CD4-positive, alpha-beta T cell treated with Interleukin-6 at 100 ng/mL for 8 hours (primary cell): ENCODE measurements at places on chromosomes 2 and 18.

GRCh38 chr2:112253261-112253815 lies 1.5 kb downstream of the ZC3H8 start:
- no peak for DNase-seq

DNA sequence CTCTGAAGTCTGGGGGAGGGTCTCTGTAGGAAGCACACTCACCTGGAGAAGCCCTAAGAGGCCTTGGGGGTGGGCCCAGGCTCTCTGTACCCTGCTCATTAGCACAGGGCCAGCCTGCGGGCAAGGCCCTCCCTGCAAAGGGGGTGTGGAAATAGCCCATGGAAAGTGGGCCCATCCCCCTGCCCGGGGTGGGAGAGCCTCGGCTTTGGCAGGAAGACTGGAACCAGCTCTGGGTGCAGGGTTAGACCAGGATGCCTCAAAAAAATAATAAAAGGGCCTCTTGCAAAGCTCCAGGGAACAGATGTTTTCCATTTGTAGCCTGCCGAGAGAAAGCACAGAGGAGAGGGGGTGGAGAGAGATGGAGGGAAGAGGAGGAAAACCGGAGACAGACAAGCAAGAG lies 98.7 kb downstream of the STPG4 start:
- DNase-seq, result no peak

DNA sequence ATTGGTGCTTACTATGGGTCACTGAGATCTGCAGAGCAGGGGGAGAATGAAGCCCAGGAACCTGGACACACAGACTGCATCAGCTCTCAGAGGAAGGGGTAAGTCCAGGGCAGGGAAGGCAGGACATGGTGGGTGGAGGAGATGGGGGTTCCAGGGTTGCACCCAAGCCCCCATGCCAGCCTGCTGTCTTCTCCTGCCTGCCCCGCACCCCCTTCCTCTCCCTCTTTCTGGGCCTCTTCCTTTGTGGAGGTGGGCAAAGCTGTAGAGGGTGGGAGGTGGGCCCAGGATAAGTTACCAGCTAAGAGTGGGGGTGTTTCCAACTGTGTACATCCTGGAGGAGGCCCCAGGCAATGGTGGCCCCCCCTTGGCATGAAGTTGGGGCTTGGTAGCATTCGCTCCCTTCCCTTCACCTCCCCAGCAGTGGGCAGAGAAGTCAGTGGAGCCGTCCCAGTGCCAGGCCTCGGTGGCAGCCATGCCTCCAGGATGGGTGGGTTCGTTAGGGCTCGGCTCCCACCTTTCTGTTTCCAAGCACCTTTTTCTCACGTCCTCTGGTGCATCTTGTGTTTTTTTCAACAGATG lies 132.2 kb downstream of the CLIP4 start:
- DNase-seq, result no peak

DNA sequence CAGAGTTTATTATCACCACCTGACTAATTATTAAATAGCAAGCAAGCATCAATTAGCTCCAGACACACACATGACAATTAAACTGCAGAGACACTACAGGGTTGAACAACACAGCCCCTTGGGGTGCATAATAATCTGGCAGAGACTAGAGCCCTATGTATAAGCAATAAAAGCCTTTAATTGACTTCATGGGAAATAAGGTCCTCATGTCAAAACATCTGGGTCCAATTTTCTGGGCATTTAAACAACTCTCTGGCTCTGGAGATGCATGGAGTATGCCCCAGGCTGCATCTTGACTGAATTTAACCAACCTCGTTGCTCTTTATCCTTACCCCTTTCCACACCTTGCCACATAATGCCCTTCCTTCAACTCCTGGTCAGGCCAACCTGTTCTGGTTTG lies 270.7 kb upstream of the THUMPD2 start:
- DNase-seq, result no peak

DNA sequence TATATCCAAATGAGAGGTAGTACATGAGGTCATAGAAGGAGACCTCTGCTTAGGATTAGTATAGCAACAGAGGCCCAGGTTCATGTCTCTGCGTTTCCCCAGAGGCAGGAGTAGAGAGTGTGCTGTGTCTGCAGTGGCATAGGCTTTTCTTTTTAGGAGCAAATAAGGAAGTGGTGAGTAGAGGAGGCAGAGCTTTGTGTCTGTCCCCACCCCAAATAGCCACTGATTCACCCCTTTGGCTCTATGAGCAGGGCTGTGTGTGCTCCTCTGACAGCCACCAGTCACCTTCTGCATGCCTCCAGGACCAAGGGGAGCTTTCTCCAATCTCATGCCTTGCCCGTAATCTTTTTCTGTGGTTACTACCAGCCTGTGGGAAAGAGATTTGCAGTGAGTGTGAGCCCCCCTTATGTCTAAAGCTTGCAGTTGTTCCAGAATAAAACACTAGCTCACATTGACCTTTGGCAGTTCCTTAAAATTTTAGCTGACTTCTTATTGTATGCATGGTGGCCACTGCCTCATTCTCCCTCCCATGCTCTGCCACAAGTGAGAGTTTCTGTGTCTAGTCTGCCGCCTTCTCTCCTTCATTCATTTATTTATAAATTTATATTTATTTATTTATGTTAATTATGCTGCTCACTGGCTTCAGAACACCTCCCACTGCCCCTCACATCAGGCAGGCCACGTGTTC lies 23.5 kb upstream of the ELAC1 start:
- DNase-seq, result no peak

DNA sequence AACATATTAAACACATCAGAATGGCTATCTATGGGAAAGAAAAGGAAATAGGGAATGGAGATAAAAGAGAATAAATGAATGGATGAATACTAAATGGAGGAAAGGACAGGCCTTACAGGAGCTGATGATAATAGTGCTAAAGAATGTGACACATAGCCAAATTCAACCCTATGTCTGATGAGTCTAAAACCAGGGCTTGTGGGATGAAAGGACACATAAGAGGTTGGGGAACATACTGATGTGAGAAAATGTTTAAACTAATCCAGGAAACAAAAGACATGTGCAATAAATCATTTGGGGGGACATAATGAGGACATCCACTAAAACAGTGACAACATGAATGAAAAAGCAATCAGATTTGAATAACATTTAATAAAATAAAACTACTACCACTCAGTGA lies 120.0 kb downstream of the DYM start:
- DNase-seq, result no peak

- no peak for DNase-seq
These were observed 71.2 kb upstream of the FOSL2 start for GRCh38 chr2:28321426-28321825.

DNA sequence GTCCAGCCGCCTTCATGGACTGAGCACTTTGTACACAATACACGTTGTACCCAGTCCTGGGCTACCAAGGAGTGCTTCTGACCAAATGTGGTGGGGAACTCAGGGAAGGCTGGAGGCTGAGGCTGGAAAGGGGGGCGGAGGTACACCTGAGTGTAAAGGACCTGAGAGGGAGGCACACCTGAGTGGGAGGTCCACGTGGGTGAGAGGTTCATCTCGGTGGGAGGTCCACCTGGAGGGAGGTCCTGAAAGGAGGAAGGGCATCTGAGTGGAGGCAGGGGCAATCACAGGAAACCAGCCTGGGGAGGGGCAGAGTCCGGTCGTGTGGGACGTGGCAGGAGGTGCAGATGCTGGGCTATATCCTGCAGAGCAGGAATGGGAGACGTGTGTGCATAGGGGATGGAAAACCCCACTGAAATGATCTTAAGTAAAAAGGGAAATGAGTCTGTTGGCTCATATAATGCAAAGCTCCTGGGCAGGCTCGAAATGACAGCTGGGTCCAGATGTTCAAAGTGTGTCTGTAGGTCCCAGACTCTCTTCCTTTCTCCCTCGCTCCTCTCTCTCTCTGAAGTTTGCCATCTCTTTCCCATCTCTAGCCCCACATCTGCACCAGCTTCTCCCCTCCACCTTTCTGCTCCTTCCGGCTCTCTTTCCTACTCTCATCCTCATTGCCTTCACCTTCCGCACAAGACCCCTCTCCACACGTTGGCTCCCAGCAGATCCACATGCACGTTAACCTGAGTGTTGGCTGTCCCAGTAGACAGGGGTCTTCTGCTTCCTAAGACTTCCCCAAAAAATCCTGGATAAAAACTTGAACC lies 137.7 kb downstream of the PXDN start:
- DNase-seq, result no peak

DNA sequence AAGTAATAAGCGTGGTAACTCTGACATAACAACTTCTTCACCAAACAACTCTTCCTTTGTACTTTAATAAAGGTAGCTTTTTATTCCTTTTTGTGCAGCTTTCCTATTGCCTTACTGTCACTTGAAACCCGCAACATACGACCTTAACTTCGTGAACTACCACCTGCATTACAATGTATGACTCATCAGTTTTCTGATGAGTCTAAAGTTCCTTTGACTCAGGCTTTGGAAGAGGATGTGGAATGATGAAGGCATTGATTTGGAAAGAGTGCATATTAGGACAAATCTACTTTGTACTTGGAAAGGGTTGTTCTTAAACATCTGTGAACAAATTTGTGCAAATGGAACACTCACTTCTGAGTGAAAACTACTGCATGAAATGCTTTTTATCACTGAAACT lies 1012.1 kb downstream of the TMEM182 start:
- no peak for DNase-seq

DNA sequence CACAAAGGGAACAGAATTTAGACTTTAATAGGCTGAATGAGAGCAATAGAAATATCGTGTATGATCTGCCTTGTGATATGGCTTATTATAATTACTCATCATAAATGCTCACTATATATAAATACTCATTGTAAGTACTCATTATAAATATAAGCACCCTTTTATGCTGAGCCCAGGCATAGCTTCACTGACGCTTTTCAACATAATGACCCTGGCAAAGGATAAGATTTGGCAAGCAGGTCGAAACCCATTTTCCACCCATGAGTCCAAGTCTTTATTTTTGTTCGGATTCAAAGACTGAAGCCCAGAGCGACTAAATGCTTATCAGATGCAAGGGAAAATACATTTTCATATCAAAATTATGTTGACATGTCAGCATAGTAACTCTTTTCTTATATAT lies 500.4 kb downstream of the SLC4A3 start:
- DNase-seq, result no peak

GRCh38 chr2:144470334-144470733 lies 49.6 kb downstream of the ZEB2 start:
- no peak for DNase-seq

GRCh38 chr18:31553800-31554199 lies 37.9 kb upstream of the TTR start:
- no peak for DNase-seq

DNA sequence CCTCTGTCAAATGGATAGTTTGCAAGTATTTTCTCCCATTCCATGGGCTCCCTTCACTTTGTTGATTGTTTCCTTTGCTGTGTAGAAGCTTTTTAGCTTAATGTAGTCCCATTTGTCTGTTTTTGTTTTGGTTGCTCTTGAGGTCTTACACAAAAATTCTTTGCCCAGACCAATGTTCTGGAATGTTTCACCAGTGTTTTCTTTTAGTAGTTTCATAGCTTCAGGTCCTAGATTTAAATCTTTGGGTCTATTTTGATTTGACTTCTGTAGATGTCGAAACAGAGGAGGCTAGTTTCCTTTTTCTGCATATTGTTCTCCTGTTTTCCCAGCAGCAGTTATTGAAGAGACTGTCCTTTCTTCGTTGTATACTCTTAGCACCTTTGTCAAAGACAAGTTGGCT lies 351.6 kb downstream of the PTPRM start:
- DNase-seq, result no peak

DNA sequence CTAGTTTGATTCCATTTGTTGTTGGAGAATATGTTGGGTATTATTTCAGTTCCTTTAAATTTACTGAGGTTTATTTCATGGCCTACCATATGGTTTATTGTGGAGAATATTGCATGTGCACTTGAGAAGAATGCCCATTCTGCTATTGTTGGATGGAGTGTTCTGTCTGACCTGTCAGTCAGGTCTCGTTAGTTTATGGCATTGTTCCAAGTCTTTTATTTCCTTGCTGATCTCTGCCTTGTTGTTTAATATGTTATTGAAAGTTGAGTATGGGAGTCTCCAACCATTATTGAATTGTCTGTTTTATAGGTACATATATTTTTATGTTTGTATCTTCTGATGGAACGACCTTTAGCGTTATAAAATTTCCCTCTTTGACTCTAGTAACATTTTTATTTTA lies 86.3 kb downstream of the PTPN4 start:
- DNase-seq, result no peak

GRCh38 chr2:73890301-73891092 lies 2.3 kb upstream of the ACTG2 start:
- no peak for DNase-seq

DNA sequence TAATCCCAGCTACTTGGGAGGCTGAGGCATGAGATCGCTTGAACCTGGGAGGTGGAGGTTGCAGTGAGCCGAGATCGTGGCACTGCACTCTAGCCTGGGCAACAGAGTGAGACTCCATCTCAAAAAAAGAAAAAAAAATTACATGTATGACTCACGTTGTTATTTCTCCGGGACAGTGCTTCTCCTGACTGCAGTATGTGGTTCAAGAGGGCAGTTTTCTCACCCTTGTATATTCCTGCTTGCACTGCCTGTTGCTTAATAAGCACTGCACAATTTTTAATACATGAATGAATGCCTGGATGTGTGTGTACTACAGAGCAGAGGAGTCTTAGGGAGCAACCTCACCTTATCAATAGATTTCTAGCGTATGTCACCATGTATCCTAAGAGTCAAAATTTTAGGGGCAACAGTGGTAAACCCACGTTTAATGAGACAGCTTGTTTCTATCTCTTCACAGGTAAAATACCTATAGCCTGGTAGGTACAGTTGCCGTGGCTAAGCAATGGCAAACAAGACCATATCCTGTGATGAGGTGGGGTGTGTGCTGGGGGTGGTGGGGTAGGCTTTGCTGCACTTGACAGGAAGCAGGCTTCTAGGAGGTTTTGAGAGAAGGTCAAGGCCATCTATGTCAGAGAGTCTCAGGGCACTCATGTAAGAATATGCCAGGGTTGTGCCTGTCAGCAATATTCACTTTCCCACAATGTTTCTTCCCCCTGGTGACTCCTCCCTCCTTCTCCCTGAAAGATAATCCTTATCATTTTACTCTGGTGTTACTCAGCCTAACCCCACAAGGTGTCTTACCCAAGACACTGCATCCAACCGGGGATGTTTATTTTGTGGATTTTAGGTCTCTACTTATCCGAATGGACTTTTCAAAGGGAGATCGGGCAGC lies 36.9 kb upstream of the MEX3C start:
- DNase-seq, result no peak

DNA sequence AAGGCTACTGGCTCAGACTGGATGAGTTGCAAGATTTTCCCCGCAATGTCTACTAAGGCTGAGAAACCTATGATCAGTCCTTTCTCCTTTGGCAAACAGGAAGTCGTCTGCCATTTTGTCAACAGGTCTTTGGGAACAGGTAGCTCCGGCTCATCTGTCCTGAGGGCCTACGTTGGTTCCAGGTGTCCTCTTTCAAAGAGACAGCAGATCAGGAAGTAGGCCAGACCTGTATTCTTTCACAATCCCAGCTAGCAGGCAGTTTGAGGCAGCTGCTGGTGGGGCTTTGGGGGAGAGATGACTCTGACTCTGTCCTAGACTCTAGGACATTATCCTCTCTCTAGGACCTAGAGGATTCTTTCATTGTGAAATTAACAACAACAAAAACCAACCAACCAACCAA lies 98.6 kb downstream of the ACTR2 start:
- no peak for DNase-seq
